ENCODE measurements at places on chromosomes 16 and 17.

DNA sequence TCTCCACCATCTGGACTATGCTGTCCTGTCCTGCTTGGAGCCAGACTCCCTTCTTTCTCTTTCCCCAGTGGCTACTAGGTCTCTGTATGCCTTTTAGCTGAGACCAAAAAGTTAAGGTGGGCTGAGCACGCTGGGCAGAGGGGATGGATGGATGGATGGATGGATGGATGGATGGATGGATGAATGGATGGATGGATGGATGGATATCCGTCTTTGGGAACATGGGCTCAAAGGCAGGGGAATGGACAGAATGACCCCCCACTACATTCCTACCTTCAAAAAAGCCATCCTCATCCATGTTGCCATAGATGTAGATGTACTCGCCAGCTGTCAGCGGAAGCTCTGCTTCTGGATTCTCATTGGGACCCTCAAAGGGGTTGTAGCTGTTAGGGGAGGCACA lies 12.8 kb downstream of the TSPOAP1 start:
- DNase-seq: no peak

DNA sequence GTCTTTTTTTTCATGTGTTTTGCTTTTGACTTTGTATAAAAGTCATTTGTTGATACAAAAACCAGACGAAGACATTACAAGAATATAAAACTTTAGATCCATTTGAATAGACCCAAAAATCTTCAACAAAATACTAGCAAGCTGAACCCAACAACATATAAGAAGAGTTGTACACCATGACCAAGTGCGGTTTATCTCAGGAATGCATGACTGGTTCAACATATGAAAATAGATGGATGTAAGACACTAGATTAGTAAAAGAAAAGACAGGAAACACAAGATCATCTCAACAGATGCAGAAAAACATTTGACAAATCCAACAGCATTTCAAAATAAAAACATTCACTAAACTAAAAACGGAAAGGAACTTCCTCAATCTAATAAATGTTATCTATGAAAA lies 69.0 kb downstream of the TBC1D16 start:
- no peak for DNase-seq

- peak; percentile 55 for DNase-seq
Observed at GRCh38 chr17:63405741-63406261, 40.3 kb downstream of the CYB561 start.

DNA sequence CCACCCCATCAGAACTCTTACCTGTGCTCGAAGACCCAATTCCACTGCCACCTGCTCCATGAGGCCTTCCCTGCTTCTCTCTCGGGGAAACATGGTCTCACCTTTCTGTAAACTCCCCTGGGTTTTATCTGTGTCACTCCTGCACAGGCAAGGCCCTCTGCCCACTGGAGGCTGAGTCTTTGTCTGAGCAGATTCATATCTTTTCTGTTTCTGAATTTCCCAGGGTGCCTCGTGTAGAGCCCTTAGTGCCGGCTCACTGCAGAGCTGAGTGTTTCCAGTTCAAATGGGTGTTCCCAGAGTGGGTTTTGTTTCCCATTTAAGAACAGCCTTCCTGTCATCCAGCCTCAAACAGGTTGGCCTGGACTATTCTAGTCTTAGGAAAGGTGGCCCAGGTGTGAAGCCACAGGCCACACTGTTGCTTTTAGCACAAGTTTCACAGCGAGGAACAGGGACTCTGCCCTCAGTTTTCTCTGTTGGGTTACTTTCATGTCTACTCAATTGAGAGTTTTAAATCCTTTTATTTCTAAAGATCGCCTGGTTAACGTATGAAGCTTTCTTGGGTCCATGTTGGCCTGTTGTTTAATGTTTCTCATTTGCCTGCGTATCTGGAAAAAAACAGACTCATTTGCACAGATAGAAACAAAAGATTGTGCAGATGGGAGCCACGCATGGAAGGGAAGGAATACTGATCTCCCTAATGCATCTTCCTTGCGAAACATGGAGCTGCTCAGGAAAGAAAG lies 228.7 kb downstream of the MSI2 start:
- DNase-seq: no peak

- no peak for DNase-seq
Observed at GRCh38 chr17:40550608-40551007, 14.7 kb downstream of the CCR7 start.

GRCh38 chr17:38345743-38346142 lies 2.0 kb upstream of the GPR179 start:
- DNase-seq: no peak

- no peak for DNase-seq
Observed at GRCh38 chr16:58461056-58461455, 38.9 kb upstream of the NDRG4 start.
